ENCODE measurements at places on chromosomes 13 and 19. TPM values are rescaled to one million over a fixed set of nuclear protein-coding genes. Genes with fewer than 3 reads are reported as not detected.
A peak's percentile ranks its signal among the peaks of the same experiment; 100 is the strongest.

DNA sequence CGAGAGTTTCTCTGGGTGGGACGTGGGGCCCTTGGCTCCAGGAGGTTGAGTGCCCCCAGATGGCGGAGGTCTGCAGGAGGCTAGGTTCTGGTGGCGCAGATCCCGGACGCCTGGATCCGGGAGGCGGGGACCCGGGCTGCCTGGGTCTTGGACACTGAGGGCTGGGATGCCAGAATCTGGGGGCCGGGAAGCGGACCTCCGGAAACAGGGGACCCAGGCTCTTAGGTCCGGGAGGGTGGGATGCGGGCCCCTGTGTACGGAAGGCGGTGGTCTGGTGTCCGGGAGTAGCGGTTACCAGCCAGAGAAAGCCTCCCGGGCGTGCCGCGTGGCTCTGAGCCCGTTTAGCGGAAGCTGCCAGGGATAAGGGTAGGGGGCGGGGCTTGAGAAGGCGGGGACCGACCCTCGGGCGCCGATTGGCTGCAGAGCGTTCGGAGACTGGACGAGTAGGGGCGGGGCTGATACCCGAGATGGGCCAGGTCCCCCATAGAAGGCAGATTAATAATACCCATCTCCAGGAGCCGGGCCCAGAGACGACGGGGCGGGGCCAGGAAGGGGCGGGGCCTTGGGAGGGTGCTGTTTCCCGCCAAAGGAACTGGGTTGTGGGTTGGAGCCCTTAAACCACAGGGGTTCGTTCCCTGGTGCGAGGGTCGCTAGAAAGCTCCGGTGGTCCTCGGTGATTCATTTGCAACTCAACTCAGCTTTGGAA, at the start of gene SLC1A5:
SLC1A5 (minus strand) TSS at position 333 of the 706 bp plus-strand sequence. CDS start 629 bp downstream, outside the sequence.
- peak; percentile 77 for DNase-seq

DNA sequence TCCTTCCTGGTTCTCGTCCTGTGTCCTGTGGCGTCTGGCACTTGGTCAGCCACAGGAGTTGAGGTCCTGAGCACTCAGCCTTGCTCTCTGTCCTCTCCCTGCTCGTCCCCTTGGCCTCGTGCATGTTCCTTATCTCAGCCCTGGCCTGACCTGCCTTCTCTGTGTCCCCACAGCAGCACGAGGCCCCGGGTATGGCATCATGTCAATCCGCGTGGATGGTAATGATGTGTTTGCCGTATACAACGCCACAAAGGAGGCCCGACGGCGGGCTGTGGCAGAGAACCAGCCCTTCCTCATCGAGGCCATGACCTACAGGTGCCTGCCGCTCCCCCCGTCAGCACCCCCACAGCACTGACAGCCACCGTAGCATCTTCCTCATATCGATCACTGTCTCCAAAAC, 4.7 kb downstream of the B3GNT8 start:
- DNase-seq = no peak

- DNase-seq = no peak
Measured at GRCh38 chr13:77325371-77325980, 1.4 kb downstream of the MYCBP2 start.

DNA sequence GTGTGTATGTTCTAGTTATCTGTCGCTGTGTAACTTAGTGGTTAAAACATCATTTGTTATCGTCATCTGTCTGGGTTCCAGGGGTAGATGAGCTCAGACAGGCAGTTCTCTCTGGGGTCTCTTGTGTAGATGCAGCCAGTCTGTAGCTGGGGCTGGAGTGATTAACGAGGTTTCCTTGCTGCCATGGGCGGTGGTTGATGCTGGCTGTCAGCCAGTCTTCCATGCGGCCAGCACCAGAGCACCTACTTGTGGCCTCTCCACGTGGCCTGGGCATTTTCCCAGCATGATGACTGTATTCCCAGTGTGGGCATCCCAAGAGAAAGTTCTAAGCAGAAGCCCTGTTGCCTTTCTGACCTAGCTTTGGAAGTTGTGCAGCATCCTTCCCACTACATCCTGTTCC, 10.7 kb downstream of the ERCC5 start:
- DNase-seq = no peak

- no peak for DNase-seq
Measured at GRCh38 chr13:91166714-91167511, 180.6 kb upstream of the MIR17HG start.

TTYH1 gene
- total RNA-seq = 0.61 TPM

GRCh38 chr13:33487575-33488243, 202.2 kb upstream of the STARD13 start:
- DNase-seq = no peak

ZNF729 gene
- total RNA-seq = not detected

DNA sequence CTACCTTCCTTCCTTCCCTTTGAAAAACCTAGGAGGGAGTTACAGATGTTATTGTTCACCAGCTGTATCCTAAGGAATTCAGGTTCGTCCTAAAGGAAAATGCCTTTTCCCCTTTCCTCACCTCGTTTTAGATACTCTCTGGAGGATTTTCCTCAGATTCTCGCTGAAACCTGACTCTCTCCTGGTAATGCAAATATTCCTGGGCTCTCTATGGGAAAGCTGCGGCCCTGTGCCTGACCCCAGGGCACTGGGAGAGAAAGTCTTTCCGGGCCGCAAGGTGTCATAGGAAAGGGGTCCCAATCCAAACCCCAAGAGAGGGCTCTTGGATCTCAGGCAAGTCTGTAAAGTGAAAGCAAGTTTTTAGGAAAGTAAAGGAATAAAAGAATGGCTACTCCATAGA, 13.1 kb upstream of the OR1M1 start:
- no peak for DNase-seq

RXFP2 gene
- total RNA-seq = not detected

- DNase-seq = peak; percentile 72
Measured at GRCh38 chr19:50720921-50721381, 1.3 kb upstream of the SHANK1 start.

DNA sequence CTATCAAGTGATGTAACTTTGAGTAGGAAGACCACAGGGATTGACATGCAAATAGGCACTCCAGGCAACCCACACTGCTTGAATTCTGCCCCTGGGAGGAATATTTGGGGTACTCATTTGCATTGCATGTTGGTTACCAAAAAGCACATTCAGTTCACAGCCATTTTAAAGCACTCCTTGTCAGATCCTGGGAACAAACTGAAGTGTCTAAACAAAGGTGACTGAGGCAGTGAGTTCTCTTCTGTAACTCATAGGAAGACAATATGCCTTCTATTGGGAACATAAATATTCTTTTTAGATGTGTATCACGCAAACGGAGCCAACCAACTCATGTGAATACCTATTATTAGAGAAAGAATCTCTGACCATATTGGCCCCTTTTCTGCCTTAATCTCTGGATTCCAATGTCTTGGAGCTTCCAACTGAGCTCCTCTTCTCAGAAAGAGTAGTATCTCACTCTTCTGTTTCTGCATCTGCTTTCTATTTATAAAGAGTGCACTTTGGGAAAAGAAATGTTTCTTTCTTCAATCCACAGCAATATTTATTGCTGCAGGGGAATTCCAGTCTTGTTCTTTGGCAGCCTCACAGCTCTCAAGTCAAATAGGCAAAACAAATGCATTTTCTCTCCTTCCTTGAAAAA, 125.7 kb upstream of the NBEA start:
- no peak for DNase-seq

GRCh38 chr13:48411841-48412531, 927 bp downstream of the LPAR6 start:
- no peak for DNase-seq

DNA sequence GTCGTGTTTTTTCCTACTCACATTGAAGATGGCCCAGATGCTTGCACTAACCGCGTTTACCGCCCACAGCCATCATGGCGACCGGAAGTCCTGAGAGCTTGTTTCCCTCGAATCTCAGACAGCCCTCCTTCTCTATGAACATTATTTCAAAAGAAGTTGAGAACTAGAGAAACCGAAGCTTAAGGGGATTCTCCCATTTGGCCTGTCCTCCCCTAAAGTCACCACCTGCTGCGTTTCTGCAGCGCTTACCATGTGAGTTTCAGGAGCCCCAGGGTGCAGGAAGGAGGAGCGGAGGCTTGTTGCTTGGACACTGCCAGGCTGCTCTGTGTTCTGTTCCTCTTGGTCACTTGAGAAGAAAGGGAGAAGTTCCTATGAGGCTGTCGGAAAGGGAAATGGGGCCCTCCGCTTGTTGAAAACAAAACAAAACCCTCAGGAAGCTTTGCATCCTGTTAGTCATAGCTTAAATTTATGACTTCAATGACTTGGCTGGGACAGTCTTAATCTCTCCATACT, 6.2 kb downstream of the CARD8 start:
- peak; percentile 64 for DNase-seq

DNA sequence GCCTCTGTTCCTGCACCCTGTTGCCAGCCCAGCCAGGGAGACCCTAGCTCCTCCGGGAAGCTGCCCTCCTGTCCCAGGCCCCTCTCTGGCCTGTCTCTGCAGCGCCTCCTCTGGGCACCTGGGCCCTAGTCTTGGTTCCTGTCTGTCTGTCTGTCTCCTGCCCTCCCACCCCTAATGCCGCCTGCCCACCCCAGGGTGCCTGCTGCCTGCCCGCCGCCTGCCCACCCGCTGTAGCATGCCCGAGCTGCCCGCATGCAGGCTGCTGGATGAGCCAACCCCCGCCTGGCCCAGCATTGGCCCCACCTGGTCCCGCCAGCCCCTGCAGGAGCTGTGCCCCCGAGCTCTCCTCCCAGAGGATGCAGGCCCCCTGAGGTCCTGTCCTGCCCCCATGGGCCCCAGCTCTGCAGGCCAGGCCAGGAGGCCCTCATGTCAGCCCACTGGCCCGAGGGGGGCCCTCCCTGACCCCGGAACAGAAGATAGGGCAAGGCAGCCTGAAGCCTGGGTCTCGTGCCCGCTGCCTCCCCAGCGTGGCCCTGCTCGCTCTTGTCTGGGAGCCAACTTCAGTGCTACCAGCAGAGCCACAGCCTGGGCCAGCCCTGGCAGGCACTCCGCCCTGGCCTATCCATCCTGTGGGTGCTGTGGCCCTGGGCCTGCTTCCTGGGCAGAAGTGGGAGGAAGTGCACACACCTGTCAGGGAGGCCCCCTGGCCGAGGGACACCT, 5.2 kb downstream of the MAP2K7 start:
- DNase-seq = no peak

HCN2 gene
- total RNA-seq = 0.05 TPM

DNA sequence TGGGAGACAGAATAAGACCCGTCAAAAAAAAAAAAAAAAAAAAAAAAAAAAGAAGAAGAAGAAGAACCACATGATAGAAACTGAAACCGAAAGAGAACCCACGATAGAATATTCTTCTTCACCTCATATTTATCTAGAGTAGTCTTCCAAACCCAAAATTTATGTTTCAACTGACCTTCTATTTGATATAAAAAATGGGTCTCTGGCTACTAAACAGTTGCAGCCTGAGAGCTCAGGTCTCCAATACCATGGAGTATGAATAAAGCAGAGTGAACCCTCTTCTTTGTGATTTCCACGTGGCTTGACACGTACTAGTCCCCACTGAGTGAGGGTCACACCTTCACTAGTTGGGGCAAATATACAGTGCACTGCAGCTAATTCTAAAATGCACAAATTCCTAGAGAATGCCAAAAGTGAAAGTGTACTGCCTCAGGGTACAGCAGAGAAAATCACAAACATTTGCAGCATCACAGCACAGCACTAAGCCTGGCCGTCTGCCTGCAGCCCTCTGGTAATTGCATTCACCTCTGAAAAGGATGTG, 30.8 kb upstream of the RFC3 start:
- peak; percentile 13 for DNase-seq

DNA sequence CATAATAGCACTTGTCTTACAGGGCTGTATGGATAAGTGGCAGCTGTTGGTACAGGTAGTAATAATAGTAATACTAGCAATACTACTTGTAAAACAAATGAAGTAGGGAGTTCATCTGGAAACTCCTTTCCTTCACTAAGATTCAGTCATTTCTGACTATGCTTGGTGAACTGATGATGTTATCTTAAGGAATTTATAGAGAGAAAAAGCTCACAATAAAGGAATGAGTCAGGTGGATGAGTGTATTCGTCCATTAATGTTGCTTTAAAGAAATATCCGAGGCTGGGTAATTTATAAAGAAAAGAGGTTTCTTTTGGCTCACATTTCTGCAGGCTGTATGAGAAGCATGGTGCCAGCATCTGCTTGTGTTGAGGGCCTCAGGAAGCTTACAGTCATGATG, 477.3 kb downstream of the KLF12 start:
- DNase-seq = no peak

SOHLH2 gene
- total RNA-seq = 0.47 TPM
